ENCODE measurements at places on chromosomes 11 and 22.
A peak's percentile ranks its signal among the peaks of the same experiment; 100 is the strongest.

DNA sequence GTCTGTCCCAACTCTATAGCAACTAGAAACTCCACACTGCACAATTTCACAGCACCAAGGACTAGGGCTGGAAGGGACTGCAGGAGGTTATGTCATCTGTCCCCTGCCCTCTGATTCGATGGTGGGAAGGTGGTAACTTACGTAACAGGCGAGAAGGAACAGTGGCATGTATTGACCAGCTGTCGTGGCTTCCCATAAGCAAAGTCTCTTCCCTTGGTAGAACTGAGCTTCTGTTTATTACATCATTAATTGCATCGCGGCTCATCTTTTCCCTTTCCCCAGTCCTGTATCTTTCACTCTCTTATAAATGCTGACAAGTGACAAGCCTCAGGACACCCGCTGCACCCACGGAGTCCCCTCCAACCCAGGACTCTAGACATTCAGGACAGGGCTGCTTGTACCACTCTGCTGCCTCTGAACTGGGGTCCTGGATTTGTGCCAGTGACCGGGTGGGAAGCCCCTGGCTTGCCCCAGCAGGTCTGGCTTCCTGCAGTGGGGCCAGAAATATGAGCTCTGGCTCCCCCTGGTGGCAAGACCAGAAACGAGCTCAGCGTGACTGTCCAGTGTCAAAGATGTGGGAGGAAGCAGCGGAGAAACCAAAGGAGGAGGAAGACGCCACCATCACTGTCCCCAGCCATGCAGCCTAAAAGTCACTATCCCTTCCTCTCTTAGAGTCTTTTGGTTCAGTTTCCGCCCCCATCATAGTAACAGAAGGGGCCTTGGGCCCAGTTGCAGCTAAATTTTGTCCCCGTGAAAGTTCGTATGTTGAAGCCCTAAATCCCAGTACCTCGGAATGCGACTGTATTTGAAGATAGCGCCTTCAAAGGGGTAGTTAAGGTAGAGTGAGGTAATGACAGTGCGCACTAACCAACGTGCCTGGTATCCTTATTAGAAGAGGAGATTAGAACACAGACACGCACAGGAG, 84.5 kb downstream of the ISX start:
- peak; percentile 61 for DNase-seq

- no peak for DNase-seq
These were observed 10.3 kb downstream of the CAT start for GRCh38 chr11:34449013-34449412.

- no peak for DNase-seq
These were observed 238.8 kb downstream of the TBC1D22A start for GRCh38 chr22:47001288-47001687.

- DNase-seq, result no peak
These were observed 271.9 kb downstream of the RAB38 start for GRCh38 chr11:87903345-87903744.

DNA sequence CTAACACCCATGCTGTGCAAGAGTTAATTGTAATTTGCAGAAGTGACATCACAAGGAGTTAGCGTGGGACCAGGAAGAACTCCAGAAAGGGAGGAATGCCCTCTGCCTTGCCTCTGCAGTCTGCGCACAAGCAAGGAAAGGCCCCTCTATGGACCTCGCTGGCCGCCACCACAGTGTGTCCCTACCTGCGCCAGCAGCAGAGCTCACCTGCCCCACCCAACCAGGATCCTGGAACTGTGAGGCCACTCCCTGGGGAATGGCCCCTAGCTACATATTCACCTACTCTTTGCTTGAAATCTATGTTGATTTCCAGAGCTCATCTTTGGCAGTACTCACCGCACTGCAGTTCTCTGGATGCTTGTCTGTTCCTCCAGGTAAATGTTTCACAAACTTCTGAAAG, 72.0 kb upstream of the MTNR1B start:
- DNase-seq, result no peak

GRCh38 chr22:25775531-25775930, 33.5 kb downstream of the MYO18B start:
- peak; percentile 28 for DNase-seq

GRCh38 chr11:27089746-27090145, 49.1 kb downstream of the BBOX1 start:
- no peak for DNase-seq

- peak; percentile 70 for DNase-seq
These were observed 40.5 kb downstream of the GRAMD4 start for GRCh38 chr22:46660604-46661201.

- peak; percentile 32 for DNase-seq
These were observed 96.0 kb downstream of the TENM4 start for GRCh38 chr11:79344753-79345294.

DNA sequence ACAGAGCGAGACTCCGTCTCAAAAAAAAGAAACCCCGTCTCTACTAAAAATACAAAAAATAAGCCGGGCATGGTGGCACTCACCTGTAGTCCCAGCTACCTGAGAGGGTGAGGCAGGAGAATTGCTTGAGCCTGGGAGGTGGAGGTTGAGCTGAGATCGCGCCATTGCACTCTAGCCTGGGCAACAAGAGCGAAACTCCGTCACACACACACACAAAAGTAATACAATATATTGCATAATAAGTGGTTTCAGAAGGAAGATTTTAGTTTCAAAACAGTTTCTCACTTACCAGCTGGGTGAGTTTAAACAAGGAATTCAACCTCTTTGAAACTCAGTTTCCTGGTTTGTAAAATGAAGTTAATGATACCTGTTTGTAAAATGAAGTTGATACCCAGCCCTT, 32.7 kb upstream of the HTR3A start:
- DNase-seq, result no peak

DNA sequence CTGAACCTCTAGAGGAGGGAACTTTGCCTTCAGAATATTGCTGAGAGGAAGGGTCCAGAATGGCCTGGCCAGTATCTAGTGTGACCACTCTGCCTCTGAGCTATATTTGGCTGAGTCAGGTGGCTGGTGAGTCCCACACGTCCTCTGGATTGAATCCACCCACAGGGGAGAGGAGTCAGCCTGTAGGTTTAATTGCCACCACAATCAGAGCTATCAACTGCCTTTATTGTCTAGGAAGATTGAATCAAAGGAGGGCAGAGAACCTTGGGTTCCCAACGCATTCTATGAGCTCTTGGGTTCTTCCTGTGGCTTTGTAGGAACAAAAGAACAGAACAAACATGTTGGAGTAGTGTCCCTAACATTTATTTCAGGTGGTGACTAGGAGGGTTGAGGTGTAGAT, 67.7 kb downstream of the ST3GAL4 start:
- DNase-seq, result no peak

DNA sequence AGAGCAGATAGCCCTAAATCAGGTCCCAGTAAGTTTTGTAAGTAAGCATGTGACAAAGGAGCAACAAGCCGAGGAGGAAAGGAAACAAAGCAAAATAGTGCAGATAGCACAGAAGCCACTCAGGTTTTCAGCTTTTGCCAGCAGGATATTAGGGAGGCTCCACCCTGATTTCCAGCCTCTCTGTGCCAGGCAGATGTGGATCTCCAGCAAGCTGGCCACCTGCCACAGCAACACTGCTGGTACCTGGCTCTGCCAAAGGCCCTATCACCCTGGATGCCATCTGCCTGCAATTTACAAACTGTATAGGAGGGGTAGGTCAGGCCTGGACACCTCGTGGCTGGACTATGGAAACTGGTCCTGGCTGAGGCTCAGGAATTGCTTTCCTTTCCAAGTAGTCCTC, 12.2 kb upstream of the NNMT start:
- peak; percentile 67 for DNase-seq

- no peak for DNase-seq
These were observed 2.5 kb downstream of the FERMT3 start for GRCh38 chr11:64208796-64209562.

DNA sequence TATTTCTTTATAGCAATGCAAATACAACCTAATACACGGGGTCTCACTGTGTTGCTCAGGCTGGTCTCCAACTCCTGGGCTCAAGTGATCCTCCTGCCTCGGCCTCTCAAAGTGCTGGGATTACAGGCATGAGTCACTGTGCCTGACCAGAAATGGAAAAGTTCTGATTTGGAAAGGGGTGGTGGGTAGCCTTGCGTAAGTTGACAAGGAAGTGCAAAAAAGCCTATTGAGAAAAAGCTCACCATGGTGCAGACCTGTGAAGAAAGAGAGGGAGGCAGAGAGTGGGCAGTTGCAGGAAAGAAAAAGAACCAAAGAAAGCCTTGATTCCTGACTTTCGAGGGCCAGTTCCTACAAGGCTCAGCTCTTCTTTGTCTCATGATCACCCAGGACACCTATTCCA, 27.1 kb downstream of the AGBL2 start:
- no peak for DNase-seq

GRCh38 chr11:5684036-5684645, 733 bp downstream of the TRIM5 start:
- DNase-seq, result no peak
